Kidney glomerular epithelial cell (primary cell): ENCODE measurements at places on chromosomes 7 and 10.
A peak's percentile ranks its signal among the peaks of the same experiment; 100 is the strongest.

GRCh38 chr10:16777473-16778370 is 39.5 kb downstream of the RSU1 start:
- DNase-seq: peak; percentile 62

DNA sequence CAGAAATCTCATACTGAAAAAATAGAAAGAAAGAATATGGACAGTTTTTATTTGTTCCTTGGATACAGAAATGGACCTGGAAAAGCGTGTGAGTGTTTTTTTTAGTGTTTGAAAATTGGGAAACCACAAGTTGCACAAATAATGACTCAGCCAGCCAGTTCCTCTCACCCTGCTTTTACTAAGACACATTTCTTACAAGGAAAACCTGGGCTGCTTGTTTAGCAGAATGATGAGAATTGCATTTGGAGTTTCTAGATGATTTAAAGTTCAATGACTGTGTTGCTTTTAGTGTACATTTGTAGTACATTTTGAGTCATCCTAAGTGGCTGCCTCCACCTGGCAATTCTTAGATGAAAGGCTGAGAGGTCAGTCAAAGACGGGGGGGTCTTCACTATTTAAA is 218.7 kb downstream of the ABCA13 start:
- peak; percentile 12 for DNase-seq

GRCh38 chr7:47720141-47720906 is 138.4 kb upstream of the TNS3 start:
- DNase-seq: no peak

GRCh38 chr7:40470091-40470592 is 335.3 kb downstream of the SUGCT start:
- DNase-seq: no peak

- DNase-seq: no peak
Observed at GRCh38 chr10:26483554-26483953, 45.4 kb downstream of the APBB1IP start.

- no peak for DNase-seq
Observed at GRCh38 chr7:33578166-33578565, 327.2 kb upstream of the BMPER start.

- DNase-seq: no peak
Observed at GRCh38 chr10:71985542-71986250, 21.5 kb downstream of the CHST3 start.

DNA sequence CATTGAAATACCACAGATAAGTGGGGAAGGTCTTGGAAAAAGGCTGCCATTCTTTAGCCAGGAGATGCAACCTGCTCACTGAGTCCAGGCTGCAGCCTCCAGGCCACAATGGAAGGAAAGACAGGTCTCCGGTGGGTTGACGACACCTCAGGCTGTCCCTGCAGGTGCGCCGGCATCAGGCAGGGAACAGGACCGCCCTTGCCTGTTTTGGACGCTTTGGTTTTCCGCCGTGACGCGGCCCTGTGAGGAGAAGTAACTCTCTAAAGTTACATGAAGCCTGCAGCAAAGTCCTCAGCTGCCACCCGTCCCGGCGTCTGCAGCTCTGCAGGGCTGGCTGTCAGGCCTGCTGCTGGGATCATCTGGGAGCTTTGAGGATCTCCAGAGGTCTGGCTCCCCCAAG is 147.0 kb downstream of the WDR37 start:
- no peak for DNase-seq

DNA sequence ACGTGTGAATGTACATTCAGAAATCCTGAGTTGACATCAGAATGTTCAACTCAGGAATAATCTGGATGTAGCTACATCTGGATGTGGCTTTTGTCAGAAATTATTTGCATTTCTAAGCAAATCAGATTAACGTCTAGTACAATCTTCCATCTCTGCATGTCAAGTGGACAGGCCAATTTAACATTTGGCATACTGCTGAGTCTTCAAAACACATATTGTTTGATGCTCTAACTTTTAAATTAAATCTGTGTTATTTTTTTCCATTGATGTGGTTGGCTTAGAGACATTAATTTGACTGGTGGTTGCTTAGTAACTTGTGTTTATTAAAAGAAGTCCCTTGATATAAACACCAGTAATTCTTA is 3.4 kb downstream of the STAMBPL1 start:
- no peak for DNase-seq

DNA sequence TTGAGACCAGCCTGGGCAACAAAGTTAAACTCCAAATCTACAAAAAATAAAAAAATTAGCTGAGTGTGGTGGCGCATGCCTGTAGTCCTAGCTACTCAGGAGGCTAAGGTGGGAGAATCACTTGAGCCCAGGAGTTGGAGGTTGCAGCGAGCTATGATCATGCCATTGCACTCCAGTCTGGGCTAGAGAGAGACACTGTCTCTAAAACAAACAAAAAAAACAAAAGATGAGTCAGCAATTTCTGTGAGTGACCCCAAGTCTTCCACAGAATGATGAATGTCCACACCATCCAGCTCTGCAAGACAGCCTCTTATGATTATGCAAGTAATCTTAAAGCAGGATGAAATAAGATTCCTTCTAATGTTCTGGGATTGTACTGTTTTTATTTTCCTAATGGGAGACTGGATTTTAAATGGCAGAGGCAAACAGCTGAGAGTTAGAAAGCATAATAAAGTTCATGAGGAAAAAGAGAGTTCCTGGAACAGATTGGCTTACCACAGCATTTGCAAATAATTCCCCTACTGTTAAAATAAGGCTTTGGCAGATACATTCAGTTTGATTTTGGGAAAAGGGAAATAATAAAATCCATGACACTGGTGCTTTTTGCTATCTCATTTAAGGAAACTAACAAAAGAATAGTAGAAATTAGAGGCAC is 18.9 kb upstream of the PRKAR2B start:
- DNase-seq: no peak
